Umbilical cord (tissue), 2 donors: ENCODE measurements at places on chromosomes 1 and 21.

- peak; percentile 42 for DNase-seq
Measured at GRCh38 chr1:229027622-229028182, 243.2 kb upstream of the RAB4A start.

GRCh38 chr1:111643097-111643496 is 23.5 kb downstream of the RAP1A start:
- DNase-seq = no peak

DNA sequence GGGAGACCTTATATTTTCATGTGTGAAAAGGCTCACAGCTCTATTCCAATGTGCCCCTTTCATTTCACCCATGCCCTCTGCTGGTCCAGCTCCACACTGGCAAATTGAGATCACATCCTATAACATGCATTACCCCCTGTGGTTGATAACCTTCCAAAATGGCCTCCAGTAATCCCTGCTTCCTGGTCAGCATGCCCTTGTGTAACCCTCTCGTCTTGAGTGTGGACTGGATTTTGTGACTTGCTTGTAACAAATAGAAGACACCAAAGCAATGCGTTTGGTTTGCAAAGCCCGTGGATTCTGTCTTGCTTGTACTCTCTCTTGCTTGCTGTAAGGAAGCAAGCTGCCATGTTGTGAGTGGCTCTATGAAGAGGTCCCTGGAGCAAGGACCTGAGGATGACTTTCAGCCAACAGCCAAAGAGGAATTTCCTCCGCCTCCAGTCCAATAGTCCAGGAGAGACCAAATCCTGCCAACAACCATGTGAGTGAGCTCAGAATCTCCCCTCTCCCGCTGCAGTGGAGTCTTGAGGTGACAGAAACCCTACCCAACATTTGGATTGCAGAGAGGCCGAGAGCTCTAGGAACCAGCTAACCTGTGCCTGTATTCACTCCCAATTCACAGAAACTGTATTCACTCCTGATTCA is 17.4 kb downstream of the KCNA10 start:
- no peak for DNase-seq

- DNase-seq = no peak
Measured at GRCh38 chr1:76340056-76340455, 265.5 kb downstream of the ST6GALNAC3 start.

- no peak for DNase-seq
Measured at GRCh38 chr1:22461678-22462527, 10.3 kb downstream of the ZBTB40 start.

GRCh38 chr1:31593770-31594632 is 17.7 kb downstream of the TINAGL1 start:
- DNase-seq = peak; percentile 78

- DNase-seq = no peak
Measured at GRCh38 chr1:14686701-14687100, 88.2 kb downstream of the KAZN start.

GRCh38 chr21:32382108-32382644 is 10.6 kb downstream of the URB1 start:
- no peak for DNase-seq

DNA sequence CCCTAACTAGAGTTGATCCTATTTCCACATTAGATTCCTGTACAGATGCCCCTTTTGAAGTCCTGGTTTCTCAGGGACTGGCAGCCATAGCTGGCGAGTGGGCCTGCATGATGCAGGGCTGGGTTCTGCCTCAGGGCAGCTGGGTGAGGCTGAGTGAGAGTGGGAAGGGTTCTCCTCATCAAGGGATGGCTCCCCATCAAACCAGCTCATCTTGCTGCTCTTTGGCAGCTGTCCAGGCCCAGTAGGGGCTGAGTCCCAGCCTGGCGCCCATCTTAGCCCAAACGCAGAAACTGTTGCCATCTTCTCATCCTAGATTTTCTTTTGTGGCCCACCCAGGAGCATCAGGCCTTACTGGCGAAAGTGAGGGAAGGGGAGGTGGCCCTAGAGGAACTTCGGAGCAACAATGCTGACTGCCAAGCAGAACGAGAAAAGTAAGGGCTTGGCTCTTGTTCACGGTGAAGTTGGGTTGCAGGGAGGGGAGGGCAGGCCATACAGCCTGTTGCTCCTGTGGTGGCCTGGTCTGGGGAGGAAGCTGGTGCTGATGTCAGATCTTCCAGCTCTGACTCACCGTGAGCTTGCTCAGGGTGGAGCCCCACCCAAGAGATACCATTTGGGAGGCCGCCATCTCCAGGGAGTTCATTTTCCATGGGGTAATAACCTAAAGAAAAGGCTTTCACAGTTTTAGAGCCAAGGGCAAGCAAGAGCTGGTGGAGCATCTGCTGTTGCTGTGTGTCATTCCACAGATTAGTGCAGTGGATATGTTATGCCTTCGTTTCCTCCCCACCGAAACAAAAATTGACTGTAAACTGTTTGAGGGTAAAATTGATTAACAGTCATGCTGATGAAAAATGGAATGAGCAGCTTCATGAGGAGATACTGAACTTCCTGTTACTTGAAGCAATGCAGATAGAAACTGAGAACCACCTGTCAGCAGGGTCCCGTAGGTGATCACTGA is 34.7 kb downstream of the TUFT1 start:
- DNase-seq = peak; percentile 61

DNA sequence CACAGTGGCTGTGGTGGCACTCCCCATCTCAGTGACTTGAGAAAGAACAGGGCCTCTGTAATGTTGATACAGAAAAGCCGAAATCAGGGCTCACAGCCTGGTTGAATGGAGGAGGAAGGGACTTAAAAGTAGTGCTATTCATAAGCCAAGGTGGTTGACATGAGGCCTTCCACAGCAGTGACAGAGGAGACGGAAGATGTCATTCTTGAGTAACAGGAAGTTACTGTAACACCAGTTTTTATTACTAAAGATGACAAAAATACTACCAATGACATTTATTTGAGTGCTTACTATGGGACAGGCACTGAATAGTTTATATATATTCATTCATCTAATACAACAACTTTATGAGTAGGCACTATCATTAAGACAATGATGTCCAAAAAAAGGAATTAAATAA is 52.8 kb upstream of the GNG12 start:
- no peak for DNase-seq

DNA sequence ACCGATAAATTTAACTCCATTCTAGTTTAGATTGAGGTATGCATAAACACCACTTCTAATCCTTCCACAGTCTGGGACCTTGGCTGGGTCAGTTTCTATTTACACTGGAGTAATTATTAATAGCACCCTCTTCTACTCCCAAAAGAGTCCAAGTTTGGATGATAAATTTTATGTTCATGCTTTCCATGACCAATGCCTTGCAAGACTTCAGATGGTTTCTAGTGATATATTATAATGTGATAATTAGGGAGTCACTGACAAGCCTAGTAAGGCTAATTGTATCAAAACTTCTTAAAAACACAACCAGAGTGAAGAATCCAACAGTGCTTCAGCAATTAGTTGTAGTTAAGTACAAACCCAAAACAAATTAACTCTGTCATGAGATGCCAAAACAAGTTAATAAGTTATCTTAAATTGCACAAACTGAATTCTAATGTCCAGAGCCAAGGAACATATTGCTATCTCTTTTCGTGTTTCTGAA is 489.6 kb downstream of the TTLL7 start:
- no peak for DNase-seq

DNA sequence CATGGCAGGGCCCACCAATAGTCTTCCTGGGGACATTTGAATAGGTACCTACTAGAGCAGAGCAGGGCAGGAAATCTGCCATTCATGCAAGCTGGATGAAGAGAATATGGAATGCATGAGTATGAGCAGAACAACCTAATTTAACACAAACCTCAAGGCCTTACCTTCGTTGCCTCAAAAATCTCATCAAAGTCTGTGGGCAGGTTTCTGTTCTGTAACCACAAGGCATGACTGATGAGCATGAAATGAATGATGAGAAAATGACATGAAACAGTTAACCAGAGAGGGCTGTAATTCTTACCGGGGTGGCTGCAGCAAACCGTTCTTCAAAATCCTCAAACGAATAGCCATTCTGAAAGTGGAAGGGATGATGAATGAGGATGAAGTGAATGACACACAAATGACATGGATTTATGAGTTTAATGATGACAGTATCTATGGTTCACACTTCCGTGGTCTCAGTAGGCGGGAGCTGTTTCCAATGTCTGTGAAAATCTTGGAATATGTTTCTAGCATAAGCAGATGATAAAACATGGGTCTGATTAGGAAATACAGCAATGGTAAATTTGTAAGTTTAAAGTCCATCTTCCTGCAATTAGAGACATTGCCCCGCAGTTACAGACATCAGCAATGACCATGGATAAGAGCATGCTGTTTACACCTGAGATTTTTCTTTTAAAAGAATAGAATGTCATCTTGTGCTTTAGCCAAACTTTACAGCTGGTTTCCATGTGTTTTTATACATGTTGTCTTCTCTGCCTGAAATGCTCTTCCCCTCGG is 67.6 kb upstream of the C8B start:
- no peak for DNase-seq

GRCh38 chr1:211637066-211637465 is 38.4 kb downstream of the NEK2 start:
- DNase-seq = no peak
